ENCODE measurements at places on chromosomes 3 and 15.

DNA sequence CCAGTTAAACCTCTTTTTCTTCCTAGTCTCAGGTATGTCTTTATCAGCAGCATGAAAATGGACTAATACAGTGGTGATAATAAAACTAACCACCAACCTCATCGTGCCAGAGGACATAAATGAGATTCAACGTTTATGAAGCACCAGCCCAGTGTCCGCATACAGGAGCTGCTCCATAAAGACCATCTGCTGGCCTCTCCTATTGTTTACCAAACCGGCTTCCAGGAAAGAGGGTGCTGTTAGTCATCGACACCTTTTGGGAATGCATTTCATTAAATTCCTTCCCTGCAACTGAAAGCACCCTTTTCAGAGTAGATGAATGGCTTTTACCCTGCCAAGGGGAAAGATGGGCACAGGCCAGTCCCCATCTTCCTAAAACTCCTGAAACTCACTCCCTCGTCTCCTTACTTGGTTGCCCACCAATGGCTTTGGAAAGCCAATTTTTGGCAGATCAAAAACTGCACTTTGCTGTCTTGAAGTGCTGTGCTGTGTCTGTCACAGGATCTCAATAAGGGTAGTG is 122.1 kb downstream of the AQP9 start:
- DNase-seq: no peak

GRCh38 chr15:59833366-59833765 is 144.2 kb upstream of the BNIP2 start:
- no peak for DNase-seq

DNA sequence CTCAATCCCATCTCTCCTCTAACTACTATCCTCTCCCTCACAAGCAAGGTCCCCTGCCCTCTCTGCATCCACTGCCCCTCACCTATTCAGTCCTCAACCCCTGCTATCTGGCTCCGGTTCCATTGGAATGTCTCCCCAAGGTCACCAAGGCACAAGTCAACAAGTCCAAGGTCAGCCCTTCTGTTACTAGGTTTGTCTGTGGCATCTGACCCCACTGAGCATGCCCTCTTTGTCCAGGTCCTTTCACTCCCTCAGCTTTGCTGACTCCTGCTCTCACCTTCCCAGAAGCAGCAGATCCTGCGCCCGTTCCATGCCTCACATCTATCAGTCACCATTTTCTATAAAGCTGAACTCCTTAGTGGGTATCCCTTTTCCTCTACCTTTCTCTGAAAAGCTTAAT is 8.3 kb upstream of the SEMA7A start:
- DNase-seq: no peak

GRCh38 chr3:169479314-169479939 is 184.1 kb downstream of the MECOM start:
- no peak for DNase-seq

GRCh38 chr3:149371001-149371722 is 6.3 kb downstream of the TM4SF1 start:
- no peak for DNase-seq

GRCh38 chr15:56077081-56077480 is 83.7 kb upstream of the NEDD4 start:
- DNase-seq: no peak

DNA sequence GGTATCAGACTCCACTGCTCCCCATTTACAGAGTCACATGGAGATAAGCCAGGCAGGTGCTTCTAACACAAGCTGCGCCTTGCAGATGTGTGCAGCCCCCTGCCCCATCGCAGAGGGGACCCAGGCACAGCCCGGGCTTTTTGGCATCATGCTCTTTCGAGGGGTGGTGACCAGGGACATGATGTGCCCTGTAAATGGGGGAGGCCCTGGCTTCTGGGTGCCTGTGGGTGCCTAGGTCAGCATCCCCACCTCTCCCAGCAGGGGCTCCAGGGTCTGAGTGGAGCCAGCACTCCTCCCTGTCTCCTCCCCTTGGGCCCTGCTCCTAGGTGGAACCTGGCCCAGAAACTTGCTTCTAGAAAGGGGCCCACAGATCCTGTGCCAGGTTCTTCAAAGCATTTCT is 15.2 kb downstream of the TRPM1 start:
- DNase-seq: no peak

DNA sequence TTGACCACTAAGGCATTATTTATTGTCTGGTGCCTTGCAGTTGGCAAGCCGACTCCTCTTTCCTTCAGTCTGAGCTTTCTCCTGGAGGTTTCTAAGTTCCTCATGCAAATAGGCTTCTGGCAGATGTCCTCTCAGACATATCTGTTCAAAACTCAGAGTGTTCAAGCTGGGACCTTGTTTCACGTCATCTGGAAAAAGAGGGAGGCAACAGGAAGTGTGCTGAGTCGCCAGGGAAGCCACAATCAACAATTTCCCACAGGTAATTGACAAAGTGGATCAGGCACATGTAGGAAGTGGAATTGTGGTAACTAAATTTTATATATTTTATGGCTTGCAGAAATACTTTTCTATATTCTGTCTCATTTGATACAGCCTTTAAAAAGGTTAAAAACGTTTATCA is 14.6 kb downstream of the SCG5 start:
- no peak for DNase-seq

GRCh38 chr3:106245400-106245799 is 376.6 kb upstream of the CBLB start:
- no peak for DNase-seq

GRCh38 chr3:69433121-69433968 is 47.5 kb upstream of the FRMD4B start:
- no peak for DNase-seq

DNA sequence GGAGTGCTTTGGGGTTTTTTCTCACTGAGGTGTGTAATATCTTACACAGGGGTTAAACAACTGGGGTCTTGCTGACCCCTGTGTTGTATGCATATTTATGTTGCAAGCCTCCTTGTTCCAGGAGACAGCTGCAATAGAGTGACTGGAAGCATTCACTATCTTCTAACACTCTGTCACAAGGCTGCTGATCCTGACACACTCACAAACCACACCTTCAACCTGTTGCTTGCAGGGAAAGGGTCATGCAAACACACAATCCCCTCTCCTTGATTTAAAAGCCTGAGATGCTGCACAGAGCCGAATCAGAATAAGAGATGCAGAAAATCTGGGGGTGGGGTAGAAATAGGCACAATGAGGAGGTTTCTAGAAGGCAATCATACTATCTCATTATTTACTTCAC is 197.3 kb downstream of the CADPS start:
- no peak for DNase-seq

DNA sequence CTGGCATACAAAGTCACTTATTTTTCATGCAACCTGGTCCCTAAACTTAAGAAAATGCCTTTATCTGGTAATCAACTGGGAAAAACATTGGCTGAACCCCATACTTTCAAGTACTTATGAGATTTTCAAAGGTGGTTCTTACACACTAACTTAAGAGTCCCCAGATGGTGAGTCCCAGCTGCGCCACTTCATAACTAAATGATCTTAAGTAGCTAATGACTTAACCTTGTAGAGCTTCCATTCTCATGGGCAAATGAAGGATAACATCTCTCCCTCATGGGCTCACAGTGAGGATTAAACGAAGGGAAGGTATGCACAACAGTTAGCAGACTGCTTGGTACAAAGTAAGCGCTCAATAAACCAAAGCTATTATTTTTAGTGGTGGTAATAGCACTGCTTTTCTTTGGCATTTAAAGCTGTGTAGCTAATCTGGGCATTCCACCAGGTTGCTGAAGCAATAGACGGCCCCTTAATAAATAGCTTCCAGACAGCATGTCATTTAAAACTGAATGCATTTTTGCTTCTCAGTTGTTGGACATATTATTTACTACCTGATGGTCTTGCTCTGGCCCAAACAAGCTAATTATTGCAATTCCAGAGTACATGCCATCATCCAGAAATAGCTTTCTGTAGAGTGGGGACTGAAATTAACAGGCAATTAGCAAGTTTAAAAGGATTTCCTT is 55.4 kb downstream of the LIPC start:
- no peak for DNase-seq

DNA sequence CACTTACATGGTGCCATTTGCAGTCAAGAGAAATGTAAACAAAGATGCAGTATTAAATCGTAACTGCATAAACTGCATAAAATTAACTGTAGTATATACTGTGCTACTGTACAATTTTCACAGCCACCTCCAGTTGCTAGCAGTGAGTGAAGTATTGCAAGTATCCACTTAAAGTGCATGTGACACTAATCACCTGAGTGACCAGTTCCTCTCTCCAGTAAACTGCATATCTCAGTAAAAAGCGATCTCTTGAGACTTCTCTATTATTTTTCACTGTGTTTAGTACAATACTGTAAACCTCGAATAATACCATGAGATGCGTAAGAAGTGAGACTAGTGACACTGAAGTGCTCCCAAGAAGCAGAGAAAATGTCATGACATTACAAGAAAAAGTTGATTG is 111.7 kb upstream of the PLXND1 start:
- no peak for DNase-seq

Data from activated CD4-positive, CD25-positive, alpha-beta regulatory T cell (primary cell).